Large intestine (tissue), 12 donors: ENCODE measurements at places on chromosomes 4 and X. TPM values are rescaled to one million over a fixed set of nuclear protein-coding genes. Genes with fewer than 3 reads are reported as not detected.
A peak's percentile ranks its signal among the peaks of the same experiment; 100 is the strongest.

DNA sequence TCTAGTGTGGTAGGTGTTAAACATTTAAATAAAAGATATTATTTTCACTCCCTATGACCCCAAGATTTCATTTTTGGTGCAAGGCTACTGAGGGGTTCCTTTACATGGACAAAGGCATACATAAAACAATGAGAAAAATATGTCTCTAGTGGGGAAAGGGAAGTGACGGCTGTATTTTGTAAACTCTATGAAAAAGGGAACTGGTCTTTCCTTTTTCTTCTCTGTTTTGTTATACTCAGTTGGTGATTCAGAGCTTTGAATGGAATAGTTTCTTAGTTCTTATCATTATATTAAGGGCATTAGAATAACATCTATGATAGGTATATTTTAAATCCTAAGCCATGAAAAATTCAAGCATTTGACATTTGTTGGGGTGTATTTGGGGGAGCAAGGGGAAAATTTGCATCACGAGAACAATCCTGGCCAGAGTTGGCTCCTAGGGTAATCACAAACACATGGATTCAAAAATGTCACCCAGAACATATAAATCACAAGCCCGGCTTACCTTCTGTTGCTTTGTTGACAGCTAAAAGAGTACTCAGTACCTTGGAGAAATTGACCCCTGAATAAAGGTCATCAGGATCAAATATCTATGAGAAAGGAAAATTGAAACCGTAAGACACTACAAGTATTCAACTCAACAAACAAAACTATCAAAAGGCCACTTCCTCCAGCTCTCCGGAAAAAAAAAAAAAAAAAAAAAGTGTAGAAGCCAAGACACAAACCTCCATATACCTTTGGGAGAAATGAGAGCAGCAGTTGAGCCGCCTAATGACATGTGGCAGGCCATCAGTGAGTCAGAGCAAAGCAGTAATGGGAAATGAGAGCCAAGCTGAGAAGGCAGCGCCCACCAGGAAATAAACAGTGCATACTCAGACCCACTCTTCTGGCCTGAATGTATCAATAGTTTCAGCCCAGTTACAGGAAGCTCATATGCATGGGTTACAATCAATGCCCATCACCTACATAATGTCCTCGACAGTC is 33.4 kb downstream of the ARHGEF6 start:
- DNase-seq: no peak
- no peak overlapping the region for H3K4me3 ChIP-seq
- H3K36me3 ChIP-seq: no peaks in the 10 kb centered on the region
- no peaks in the 10 kb centered on the region for H3K27me3 ChIP-seq
- H3K4me1 ChIP-seq: no peaks in the 10 kb centered on the region
- no peak overlapping the region for H3K27ac ChIP-seq

DNA sequence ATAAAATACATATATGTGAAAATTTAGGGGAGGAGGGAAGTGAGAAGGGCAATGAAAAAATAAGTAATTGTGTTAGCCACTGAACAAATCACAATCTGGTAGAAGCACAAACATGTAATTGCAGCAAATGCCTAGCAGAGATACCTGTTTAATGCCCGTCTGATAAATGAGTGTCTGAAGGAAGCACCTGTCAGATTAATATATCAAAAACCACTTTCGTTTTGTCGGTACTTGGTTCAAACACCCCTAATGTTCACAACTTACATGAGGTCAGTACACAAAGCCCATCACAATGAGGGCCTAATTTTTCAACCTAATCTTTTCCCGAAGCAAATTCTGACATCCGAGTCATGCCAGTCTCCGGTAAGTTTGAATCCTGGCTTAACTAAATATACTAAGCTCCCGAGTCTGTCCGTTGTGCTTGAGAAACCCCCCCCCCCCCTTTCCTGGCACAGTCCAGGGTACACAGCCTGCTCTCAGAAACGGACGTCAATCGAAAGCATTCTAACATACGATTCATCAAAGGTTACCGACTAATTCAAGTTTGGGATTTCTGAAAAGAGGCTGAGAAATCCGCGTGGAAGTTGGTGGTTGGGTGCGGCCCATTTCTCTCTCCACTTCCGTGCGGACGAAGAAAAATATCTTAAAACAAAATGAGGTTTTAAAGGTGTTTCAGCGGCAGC is 758 bp downstream of the SDAD1 start:
- peaks cover 3% of the 10 kb centered on the region for H3K4me1 ChIP-seq
- peak overlapping the region; percentile 19 for H3K27ac ChIP-seq
- peak overlapping the region; percentile 81 for H3K4me3 ChIP-seq
- DNase-seq: peak; percentile 30
- H3K27me3 ChIP-seq: no peaks in the 10 kb centered on the region

The NWD2 gene
- polyA plus RNA-seq: 0.64 TPM

The STK26 gene
- 9.4 TPM for polyA plus RNA-seq

The SLC9B1 gene
- 1.0 TPM for polyA plus RNA-seq
